ENCODE measurements at places on chromosomes 7 and 10. TPM values are rescaled to one million over a fixed set of nuclear protein-coding genes. Genes with fewer than 3 reads are reported as not detected.

The ASAH2B gene
- polyA plus RNA-seq: 7.4 TPM

The GTPBP4 gene
- polyA plus RNA-seq: 34.4 TPM

The PROSER2 gene
- 1.2 TPM for polyA plus RNA-seq

- no peak for DNase-seq
Observed at GRCh38 chr10:4635388-4635787, 190.6 kb upstream of the AKR1E2 start.

- no peak for DNase-seq
Observed at GRCh38 chr10:34356463-34356862, 458.6 kb downstream of the PARD3 start.

Data from fibroblast of lung (primary cell).